ENCODE measurements at places on chromosomes 7 and 10. TPM values are rescaled to one million over a fixed set of nuclear protein-coding genes. Genes with fewer than 3 reads are reported as not detected.

Gene SLC26A3
- not detected for total RNA-seq

Gene CYP26A1
- total RNA-seq, result 3.0 TPM

Gene GIMAP2
- total RNA-seq, result not detected

Gene NRG3
- not detected for total RNA-seq

Gene PDE1C
- 3.8 TPM for total RNA-seq

Gene PLEKHS1
- total RNA-seq, result 0.03 TPM

Gene HDAC9
- 0.27 TPM for total RNA-seq

Gene PRSS2
- not detected for total RNA-seq

Gene SEMA3D
- total RNA-seq, result 0.03 TPM

Gene GCC1
- 15.2 TPM for total RNA-seq

Gene AMPH
- not detected for total RNA-seq

Gene CALCR
- not detected for total RNA-seq

Gene EDRF1
- total RNA-seq, result 17.0 TPM

Gene WNT8B
- total RNA-seq, result not detected

Gene HOXA5
- total RNA-seq, result 3.7 TPM

Gene CTTNBP2
- total RNA-seq, result 0.33 TPM

Gene CTAGE4
- total RNA-seq, result not detected

Gene OR2F2
- not detected for total RNA-seq

Gene SYNPO2L
- not detected for total RNA-seq

Gene ADCYAP1R1
- not detected for total RNA-seq

Gene NANOS1
- 3.9 TPM for total RNA-seq

Gene TMEM106B
- 37.1 TPM for total RNA-seq

Gene AKR1C4
- total RNA-seq, result 0.24 TPM

Gene RBM20
- 2.6 TPM for total RNA-seq

Gene PITX3
- 0.86 TPM for total RNA-seq

Gene TAS2R5
- 0.51 TPM for total RNA-seq

Gene DNAJC1
- 28.7 TPM for total RNA-seq

Gene PSPH
- total RNA-seq, result 27.4 TPM

Gene TMEM236
- total RNA-seq, result 0.05 TPM

Gene VWC2
- total RNA-seq, result not detected

Gene GIMAP6
- total RNA-seq, result not detected

Gene DPP6
- total RNA-seq, result not detected

Gene OR2A7
- not detected for total RNA-seq

Gene VSTM2A
- not detected for total RNA-seq

Gene AGAP5
- 2.2 TPM for total RNA-seq

Gene SMO
- total RNA-seq, result 13.6 TPM

Gene OR2A12
- not detected for total RNA-seq

Gene AZGP1
- total RNA-seq, result not detected

Gene GRID2IP
- not detected for total RNA-seq

Gene BNIP3
- 40.6 TPM for total RNA-seq

Gene PRKG1
- total RNA-seq, result not detected

Gene CEP55
- 65.2 TPM for total RNA-seq

Gene UNCX
- total RNA-seq, result not detected

Gene PTEN
- total RNA-seq, result 43.2 TPM

All from A549 treated with GW870086 at 1 μM for 4 hours (cell line).